ENCODE measurements at places on chromosomes 2 and 18.

DNA sequence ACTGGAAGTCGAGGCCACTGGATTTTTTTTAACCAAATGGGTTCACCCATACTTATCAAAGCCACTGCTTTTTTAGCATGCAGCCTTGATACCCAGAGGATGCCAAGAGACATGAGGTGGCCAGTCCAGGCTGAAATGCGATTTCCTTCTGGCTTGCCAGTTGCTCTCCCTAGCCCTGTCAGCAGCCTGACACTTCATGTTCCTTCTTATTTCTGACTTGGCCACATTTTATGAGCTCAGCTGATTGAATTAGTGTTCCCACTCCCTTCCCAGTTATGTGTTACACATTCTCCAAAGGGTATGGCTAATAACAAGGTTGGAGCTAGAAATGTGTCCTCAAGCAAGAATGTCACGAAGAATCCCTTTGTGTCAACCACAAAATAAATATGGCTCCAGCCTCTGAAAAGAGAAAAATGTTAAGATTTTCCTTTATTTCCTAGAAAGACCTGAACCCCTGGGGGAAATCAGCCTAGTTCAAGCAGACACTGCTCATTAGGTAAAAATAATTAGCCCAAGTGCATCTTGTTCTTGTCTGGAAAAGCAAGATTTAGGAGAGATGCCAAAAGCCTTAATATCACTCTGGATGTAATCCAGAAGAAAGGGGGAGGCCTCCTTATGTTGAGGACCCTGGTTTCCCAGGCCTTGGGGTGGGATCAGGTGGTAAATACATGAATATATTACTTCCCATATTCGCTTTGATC is 121.7 kb upstream of the TACR1 start:
- no peak for DNase-seq

DNA sequence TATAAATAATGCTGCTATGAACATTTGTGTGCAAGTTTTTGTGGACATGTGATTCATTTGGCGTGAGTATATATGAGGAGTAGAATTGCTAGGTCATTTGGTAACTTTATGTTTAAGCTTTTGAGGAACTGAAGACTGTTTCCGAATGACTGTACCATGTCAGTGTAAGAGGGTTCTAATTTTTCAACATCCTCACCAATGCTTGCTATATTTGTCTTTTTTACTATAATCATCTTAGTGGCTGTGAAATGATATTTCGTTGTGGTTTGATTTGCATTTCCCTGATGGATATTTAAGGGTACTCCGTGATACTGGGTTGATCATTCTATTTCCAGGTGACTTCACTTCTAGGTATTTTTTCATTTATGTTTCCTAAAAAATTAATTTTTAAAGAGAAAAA is 241.1 kb downstream of the BCL2 start:
- DNase-seq: no peak

GRCh38 chr18:22827216-22827615 is 105.9 kb upstream of the RBBP8 start:
- no peak for DNase-seq

DNA sequence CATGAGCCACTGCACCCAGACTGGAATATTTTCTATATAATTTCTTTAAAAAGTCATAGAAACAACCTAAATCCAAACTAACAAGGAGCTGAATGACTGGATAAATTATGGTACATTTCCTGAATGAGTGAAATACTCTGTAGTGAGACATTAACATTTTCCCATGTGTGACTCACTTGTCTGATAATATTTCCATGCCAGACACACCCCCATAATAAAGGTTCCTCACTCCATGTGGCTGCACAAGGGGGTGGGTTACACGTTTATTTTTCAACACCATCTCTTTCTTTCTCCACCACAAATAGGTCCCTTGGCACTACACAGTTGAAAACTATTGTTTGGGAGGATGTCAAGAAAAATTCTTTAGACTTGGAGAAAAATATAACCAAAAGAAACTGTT is 266.3 kb upstream of the LYPD1 start:
- DNase-seq: no peak

- no peak for DNase-seq
Measured at GRCh38 chr18:25896178-25896780, 194.1 kb downstream of the SS18 start.

- no peak for DNase-seq
Measured at GRCh38 chr2:217331523-217332416, 471.9 kb upstream of the TNP1 start.

Measured in activated T-helper 1 cell treated with Interleukin-2 at 50 U/mL for 16 hours (primary cell).